H9 (cell line): ENCODE measurements at places on chromosomes 3 and 15. TPM values are rescaled to one million over a fixed set of nuclear protein-coding genes. Genes with fewer than 3 reads are reported as not detected.
A peak's percentile ranks its signal among the peaks of the same experiment; 100 is the strongest.

- no peaks in the 10 kb centered on the region for H3K36me3 ChIP-seq
- H3K27me3 ChIP-seq, result no peaks in the 10 kb centered on the region
These were observed 480.1 kb upstream of the ZNF385D start for GRCh38 chr3:22231061-22231460.

DNA sequence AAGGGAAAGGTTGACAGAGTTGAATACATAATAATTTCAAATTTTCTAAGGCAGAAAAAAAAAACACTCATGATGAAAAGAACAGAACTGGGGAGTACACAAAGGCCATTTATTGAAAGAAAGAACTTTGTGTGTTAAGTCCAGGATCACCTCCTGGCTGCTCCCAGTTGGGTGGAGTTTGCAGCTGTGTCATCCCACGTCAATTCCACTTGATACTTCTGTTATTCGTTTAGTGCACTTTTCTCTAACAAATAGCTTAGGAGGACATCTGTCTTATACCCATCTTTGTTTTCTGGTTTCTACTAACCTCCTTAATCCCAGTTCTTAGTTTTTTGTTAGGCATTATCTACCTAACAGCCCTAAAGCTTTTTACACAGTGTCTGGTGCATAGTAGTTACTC lies 44.7 kb downstream of the SGO1 start:
- no peak overlapping the region for H3K4me3 ChIP-seq
- H3K27me3 ChIP-seq, result no peaks in the 10 kb centered on the region
- no peak overlapping the region for H3K27ac ChIP-seq
- no peak for DNase-seq
- H3K36me3 ChIP-seq, result peaks cover 8% of the 10 kb centered on the region; the same call in 1 of the 2 replicates

DNA sequence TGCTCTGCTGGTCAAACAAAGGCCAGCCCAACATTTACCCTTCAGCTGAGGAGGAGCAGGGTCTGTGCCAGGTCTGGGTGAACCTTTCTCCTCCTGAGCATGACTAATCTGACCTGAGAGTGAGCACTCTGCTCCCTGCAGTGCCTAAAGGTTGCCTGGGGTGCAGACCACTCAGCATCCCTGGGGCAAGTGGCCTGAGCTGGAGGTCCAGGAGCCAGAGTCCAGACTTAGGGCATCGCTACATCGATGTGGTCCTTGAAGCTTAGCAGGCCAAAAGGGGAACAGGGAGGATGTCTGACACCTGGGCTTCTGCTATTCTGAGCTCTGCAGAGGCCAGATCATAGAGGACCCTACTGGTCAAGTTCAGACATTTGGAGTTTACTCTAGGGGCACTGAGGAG lies 119.1 kb downstream of the FAM43A start:
- no peaks in the 10 kb centered on the region for H3K36me3 ChIP-seq
- no peak for DNase-seq
- no peak overlapping the region for H3K4me3 ChIP-seq
- no peak overlapping the region for H3K27ac ChIP-seq
- no peaks in the 10 kb centered on the region for H3K4me1 ChIP-seq

GRCh38 chr3:188006726-188007393 lies 147.1 kb upstream of the LPP start:
- no peaks in the 10 kb centered on the region for H3K4me1 ChIP-seq
- no peak overlapping the region for H3K4me3 ChIP-seq

GRCh38 chr3:19901337-19901736 lies 32.7 kb downstream of the EFHB start:
- no peaks in the 10 kb centered on the region; the same call in 1 of the 2 replicates for H3K4me1 ChIP-seq
- no peak overlapping the region for H3K4me3 ChIP-seq
- H3K36me3 ChIP-seq, result no peaks in the 10 kb centered on the region
- no peak overlapping the region for H3K27ac ChIP-seq

DNA sequence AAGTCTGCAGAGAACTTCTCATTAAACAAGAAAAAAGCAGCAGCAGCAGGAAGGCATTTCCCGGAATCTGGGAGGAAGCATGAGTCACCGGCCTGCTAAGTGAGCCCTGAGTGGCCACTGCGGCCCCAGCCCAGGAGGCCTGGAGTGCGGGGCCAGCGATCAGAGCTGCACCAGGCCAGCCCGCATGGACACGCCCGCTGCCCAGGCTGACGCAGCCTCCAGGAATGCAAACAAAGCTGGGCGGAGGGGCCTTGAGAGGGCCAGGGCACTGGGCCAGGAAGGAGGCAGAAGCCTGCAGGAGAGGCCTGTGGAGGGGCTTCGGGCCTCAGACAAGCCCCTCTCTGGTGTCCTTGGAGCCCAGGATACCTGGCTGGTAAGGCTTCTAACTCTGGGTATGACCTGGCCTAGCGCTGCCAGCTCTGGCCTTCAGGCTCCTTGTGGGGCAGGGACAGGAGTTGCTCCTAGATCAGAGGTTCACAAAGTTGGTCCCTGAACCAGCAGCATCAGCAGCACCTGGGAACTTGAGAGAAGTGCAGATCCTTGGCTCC lies 101.2 kb downstream of the SMAD6 start:
- no peaks in the 10 kb centered on the region for H3K4me1 ChIP-seq
- no peak overlapping the region for H3K4me3 ChIP-seq
- no peak overlapping the region for H3K27ac ChIP-seq
- peak; percentile 88 for DNase-seq
- no peaks in the 10 kb centered on the region for H3K36me3 ChIP-seq
- H3K27me3 ChIP-seq, result no peaks in the 10 kb centered on the region

- DNase-seq, result no peak
- no peak overlapping the region for H3K27ac ChIP-seq
- H3K27me3 ChIP-seq, result no peaks in the 10 kb centered on the region
These were observed 37.9 kb downstream of the TJP1 start for GRCh38 chr15:29784413-29784812.

DNA sequence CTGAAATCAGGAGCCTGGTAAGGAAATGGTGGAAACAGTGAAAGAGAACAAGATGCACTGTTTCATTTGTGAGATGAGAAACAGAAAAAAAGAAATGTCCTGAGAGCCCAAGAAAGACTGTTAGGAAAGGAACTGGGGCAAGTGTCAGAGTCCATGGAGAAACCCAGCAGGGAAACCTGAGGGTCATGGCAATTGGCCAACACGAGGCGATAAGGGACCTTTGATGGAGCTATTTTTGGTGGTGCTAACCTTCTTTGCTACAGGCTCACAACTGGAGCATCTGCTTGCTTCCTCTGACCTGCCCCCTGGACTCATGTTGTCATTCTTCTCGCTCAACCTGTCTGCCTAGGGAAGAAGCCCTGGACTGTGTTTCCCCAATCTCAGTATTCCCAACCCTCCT lies 4.2 kb upstream of the TMEM41A start:
- no peaks in the 10 kb centered on the region for H3K27me3 ChIP-seq
- H3K4me1 ChIP-seq, result peaks cover 2% of the 10 kb centered on the region; the same call in 1 of the 2 replicates
- no peaks in the 10 kb centered on the region for H3K36me3 ChIP-seq
- no peak overlapping the region for H3K27ac ChIP-seq
- H3K4me3 ChIP-seq, result no peak overlapping the region

DNA sequence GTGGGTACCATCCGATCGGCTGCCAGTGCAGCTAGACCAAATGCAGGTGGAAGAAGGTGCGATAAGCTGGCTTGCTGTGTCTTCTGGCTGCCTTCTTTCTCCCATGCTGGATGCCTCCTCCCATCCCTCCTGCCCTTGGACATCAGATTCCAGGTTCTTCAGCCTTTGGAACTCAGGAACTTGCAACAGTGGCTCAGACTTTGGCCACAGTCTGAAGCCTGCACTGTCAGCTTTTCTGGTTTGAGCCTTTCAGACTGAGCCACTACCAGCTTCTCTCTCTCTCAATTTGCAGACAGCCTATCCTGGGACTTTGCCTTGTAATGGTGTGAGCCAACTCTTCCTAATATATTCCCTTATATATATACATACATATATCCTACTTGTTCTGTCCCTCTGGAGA lies 485.5 kb downstream of the FHIT start:
- H3K4me1 ChIP-seq, result peaks cover 6% of the 10 kb centered on the region
- no peak overlapping the region for H3K4me3 ChIP-seq
- no peaks in the 10 kb centered on the region for H3K36me3 ChIP-seq
- no peak overlapping the region for H3K27ac ChIP-seq

DNA sequence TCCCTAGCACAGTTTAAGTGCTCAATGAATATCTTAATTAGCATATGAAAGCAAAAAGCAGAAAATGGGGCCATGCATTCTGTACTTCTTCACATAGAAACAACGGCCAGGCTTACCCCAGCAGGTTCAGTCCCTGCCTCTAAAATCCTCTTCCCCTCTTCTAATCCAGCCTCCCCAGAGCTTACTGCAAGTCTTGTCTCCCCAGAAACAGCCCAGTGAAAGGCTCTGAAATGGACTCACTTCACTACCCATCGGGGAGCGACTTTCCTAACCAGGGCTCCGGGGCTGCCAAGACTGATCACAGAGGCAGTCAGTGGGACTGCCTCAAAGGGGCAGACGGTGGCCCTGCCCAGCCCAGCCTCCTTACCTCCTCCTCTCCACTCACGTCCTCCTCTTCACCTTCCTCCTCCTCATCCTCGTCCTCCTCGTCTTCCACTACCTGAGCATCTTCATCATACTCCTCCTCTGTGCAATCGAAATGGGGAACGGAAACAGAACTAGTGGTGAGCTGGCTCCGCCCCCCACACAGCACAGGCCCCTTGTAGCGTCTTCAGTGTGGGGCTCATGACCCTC lies 38.0 kb downstream of the ANP32A start:
- H3K4me3 ChIP-seq, result no peak overlapping the region
- peaks cover 93% of the 10 kb centered on the region for H3K36me3 ChIP-seq
- H3K4me1 ChIP-seq, result no peaks in the 10 kb centered on the region; the same call in 1 of the 2 replicates
- no peak overlapping the region for H3K27ac ChIP-seq

GRCh38 chr15:84924077-84924731 lies 39.7 kb downstream of the SLC28A1 start:
- no peak for DNase-seq
- no peak overlapping the region for H3K27ac ChIP-seq
- no peak overlapping the region for H3K4me3 ChIP-seq

Gene GOLGA8T
- total RNA-seq, result 0.53 TPM in 1 of 2 replicates, not detected in the other

Gene SPINK8
- not detected in 2 replicates for total RNA-seq

Gene ZKSCAN7
- total RNA-seq, result 7.0 and 8.7 TPM in 2 replicates

Gene LRCH3
- total RNA-seq, result 54.7 and 56.4 TPM in 2 replicates

Gene MORC1
- not detected in 2 replicates for total RNA-seq
